ENCODE measurements at places on chromosomes 2 and 18.

DNA sequence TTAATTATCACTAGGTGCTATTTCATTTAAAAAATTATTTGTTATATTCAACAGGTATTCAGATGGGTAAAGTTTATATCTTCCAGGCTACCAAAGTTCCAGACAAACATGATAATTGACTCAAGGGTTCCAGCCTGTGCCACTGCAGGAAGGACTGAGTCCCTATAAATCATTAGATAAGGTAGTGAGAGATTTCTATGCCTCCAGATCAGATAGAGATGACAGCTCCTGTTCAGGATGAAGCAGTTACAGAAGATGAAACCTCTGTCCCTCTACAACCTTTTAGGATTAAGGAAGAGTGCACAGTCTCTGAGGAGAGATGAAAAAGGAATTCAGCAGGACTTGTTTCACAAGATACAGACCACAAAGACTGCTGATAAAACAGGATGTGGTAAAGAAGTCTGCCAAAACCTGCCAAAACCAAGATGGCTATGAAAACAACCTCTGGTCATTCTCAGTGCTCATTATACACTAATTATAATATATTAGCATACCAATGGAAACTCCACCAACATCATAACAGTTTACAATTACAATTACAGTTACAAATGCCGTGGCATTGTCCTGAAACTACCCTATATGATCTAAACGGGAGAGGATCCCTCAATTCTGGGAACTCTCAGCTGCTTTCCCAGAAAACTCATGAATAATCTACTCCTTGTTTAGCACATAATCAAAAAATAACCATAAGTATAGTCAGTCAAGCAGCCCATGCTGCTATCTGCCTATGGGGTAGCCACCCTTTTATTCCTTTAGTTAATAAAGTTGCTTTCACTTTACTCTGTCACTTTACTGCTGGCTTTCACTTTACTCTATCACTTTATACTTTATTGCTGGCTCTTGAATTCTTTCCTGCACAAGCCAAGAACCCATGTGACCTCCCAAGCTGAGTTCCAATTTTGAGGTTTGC lies 288.5 kb downstream of the PDE11A start:
- no peak for DNase-seq

DNA sequence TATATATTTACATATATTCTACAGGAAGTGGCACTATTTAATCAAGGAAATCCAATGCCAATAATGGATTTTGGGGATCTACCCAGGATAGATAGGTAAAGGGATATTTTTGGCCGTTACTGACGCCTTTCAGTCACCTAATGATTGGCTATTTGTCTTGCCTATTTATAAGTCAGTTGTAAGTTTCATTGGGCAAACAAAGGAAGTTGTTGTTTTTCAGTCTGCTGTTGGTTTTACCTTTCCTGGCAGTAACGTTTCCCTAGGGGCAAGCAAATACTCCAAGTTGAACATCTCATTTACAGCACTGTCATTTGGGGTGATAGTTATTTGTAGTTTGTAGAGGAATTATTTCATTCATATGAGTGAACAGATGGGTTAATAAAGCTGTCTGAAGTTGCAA lies 17.0 kb upstream of the LANCL1 start:
- no peak for DNase-seq

DNA sequence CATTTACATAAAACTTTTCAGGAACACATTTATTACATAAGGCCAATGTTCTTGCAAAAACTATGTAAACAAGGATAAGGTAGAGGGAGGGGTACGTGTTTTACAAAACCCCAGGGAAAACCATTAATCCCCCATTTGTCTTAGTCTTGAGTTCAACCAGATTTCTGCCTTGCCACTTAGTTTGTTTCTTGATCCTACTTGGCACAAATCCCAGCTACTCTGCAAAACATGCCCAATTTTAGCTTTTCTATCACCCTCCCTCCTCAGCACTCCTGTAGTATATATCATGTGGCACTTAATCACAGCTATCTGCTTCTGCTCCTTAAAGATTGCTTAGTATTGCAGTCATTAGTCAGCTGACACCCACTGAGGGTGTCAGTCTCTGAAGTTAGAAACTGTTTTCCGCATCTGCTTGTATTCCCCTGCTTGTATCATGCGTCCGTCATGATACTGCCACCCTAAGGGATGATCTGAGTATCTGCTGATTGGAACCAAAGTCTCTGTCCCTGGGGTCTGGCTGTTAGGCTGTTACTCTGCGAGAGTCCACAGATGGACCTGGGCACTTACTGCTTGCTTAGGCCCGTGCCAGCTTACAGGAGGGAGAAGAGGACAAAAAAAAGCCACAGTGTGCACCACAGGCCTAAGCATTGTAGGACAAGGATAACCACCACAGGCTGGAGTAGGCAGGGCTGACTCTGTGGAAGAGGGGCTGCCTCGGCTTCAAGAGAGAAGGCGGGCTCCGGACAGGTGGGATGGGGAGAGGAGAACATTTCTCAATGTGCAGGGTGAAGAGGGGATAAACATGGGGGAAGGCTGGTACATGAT lies 82.2 kb downstream of the EPAS1 start:
- DNase-seq = no peak

- no peak for DNase-seq
These were observed 17.0 kb downstream of the TLK1 start for GRCh38 chr2:171143670-171144062.

- no peak for DNase-seq
These were observed 117.1 kb downstream of the PID1 start for GRCh38 chr2:229153951-229154350.

Measured in stimulated activated naive B cell treated with anti-CD40 and anti-IgM and Interleukin-4, amounts not matched to agents 10 μg/mL and 1 μg/mL and 100 μg/mL, for 72 hours (primary cell).